Stimulated activated naive CD4-positive, alpha-beta T cell (primary cell): ENCODE measurements at places on chromosomes 1 and 21.

DNA sequence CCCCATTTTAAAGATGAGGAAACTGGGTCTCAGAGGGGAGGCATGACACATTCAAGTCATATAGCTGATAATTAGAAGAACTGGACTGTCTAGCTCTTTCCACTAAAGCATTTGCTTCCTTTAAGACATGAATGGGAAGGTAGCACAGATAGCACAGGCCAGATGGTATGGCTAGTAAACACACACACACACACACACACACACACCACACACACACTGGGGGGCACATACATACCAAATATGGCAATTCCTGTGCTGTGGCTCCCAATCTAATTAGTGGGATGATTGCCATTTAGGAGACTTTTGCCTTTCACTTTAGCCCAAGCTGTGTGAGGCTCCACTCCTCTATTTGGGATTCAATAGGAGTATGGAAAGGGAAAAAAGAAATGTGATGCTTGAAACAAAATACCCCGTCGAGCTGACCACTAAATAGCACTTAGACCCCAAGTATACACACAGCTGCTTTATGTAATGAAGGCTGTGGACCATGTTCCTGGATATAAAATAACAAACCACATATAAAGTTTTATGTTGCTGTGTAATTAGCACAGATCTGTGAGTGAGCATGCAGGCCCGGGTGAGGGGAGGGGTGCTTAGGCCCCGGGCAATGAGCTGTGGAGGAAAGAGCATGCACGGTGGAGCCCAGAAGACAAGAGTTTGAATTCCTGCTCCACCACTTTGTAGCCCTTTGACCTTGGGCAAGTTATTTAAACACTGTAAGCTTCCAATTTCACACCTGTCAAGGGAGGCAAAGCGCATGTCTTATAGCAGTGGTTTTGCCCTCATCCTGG, 6.8 kb upstream of the TRABD2B start:
- DNase-seq = no peak

DNA sequence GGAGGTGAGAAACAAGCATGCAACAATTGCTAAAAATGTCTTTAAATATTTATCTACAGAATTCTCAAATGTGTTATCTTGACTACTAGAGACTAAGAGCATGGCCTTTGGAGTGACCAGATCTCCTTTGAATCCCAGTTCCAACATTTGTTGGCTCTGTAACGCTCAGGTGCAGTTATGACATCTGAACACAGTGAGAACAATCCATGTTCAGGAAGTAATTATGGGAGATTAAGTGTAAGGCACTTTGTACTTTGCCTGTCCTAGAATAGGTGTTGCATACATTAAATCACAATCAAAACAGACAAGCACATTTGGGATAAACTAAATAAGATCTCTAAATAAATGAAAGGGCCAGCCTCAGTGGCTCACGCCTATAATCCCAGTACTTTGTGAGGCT, 454.5 kb downstream of the SMYD3 start:
- no peak for DNase-seq

DNA sequence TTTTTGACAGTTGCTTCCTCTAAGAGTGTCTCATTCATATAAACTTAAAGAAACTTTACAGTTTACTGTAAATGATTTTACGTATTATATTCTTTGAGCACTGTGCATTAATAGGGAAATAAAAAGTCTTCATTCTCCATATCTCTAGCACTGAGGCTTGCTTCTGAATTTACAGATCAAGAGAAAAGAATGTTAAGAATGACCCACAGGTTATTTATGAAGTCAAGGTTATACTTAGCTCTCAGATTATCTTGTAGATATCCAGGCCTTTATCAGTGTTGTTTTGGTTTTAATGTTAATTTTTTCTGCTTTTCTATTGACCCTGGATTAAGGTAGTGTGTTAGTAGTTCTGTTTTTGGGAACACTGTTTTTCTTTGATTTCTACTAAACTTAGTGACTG, 91.4 kb downstream of the GPR161 start:
- no peak for DNase-seq

- DNase-seq = no peak
Measured at GRCh38 chr21:42013376-42013775, 3.2 kb upstream of the ZBTB21 start.

DNA sequence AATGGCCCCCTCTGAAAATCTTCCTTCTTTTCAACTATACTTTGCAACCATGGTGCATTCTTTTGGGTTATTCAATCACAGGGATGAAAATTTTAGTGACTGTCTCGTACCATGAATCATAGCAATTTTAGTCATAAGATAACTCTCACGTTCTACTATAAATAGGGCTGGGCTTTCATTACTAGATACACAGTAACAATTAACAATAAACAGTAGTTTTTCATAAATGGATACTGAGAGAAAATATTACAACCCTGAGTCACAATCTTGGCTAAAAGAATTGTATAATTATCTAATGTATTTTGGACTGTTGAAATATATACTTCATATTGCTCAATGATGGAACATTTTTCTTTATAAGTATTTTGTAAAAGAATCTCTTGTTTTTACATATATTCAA, 96.1 kb downstream of the TEX35 start:
- DNase-seq = no peak

DNA sequence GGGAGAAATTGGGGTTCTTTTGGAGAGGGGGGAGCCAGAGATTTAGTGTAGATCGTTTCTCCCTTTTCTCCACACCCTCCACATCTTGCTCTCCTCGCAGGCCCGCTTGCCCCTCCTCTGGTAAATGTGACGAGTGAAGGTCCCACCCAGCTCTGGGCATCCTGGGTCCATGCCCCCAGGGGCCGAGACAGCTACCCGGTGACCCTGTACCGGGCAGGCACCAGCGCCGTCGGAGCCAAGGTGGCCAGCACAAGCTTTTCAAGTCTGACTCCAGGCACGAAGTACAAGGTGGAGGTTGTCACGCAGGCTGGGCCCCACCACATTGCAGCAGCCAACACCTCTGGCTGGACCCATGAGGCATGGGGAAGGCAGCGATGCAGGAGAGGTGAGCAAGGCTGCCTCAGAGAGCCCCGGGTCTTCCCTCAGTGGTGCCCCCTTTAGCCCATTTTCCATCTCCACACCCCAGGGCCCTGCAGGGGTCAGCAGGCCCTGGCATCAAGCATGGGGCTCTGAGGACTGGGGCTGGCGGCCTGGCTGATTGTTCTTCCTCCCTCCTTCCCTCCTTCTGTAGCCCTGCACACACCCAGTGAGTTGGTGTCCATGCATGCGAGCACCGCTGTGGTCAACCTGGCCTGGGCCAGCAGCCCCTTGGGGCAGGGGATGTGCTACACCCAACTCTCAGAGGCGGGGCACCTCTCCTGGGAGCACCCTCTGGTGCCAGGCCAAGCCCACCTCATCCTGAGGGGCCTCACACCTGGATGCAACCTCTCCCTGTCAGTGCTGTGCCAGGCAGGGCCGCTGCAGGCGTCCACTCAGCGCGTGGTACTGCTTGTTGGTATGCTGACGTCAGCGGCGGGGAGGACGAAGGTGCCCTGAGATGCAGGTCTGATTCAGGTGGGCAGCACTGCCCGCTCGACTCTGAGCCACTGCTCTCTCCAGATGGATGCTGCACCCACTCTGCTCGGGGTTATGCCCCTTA, 16.4 kb upstream of the LGR6 start:
- no peak for DNase-seq

DNA sequence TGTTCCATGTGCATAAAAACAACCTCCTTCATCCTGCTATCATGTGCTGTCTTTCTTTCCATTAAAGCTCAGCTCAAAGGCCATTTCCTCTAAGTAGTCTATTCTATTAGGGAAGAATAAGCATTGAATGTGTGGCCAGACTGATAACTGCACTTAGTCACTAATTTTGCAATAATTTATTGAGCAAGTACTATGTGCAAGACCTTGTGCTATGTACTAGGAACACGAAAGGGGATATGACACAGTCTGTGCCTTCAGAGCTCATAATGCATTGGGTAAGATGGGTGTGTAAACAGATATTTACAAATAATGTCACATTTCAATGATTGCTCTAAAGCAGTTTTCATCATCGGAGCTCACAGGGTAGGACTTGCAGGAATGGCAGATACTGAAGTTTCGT, 54.2 kb downstream of the NMNAT2 start:
- DNase-seq = no peak

GRCh38 chr1:10429868-10430215, 391 bp upstream of the CENPS start:
- no peak for DNase-seq

GRCh38 chr1:176767714-176768136, 304.8 kb downstream of the PAPPA2 start:
- DNase-seq = no peak

DNA sequence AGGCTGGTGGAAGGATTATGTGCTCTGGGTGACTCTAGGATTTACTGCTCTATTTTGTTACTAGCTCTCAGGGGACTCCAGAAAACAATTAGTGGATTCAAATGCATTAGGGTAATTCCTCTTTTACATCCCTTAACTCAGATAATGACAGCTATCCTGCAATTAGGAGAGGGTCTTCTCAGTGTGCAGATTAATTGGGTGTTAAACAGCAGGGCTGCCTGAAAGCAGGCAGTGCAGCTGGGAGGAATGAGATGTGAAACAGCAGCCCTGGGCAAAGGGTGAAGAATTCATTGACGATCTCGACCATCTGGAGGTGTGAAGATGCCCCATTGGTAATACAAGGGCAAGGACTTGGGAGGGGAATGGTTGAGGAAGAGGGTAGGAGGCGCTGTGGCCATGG, 66.1 kb downstream of the HTR6 start:
- DNase-seq = no peak

GRCh38 chr1:78839704-78840277, 166.7 kb downstream of the ADGRL4 start:
- no peak for DNase-seq

- DNase-seq = peak; percentile 63
Measured at GRCh38 chr1:25503551-25504426, 39.6 kb upstream of the LDLRAP1 start.

- no peak for DNase-seq
Measured at GRCh38 chr1:216054600-216054999, 368.6 kb downstream of the USH2A start.

- DNase-seq = no peak
Measured at GRCh38 chr1:44467566-44467965, 62.5 kb downstream of the RNF220 start.

- no peak for DNase-seq
Measured at GRCh38 chr1:59290193-59290949, 6.5 kb upstream of the FGGY start.

- peak; percentile 87 for DNase-seq
Measured at GRCh38 chr1:25022361-25023189, 92.5 kb upstream of the RUNX3 start.

GRCh38 chr1:193431265-193431977, 245.0 kb upstream of the B3GALT2 start:
- no peak for DNase-seq

DNA sequence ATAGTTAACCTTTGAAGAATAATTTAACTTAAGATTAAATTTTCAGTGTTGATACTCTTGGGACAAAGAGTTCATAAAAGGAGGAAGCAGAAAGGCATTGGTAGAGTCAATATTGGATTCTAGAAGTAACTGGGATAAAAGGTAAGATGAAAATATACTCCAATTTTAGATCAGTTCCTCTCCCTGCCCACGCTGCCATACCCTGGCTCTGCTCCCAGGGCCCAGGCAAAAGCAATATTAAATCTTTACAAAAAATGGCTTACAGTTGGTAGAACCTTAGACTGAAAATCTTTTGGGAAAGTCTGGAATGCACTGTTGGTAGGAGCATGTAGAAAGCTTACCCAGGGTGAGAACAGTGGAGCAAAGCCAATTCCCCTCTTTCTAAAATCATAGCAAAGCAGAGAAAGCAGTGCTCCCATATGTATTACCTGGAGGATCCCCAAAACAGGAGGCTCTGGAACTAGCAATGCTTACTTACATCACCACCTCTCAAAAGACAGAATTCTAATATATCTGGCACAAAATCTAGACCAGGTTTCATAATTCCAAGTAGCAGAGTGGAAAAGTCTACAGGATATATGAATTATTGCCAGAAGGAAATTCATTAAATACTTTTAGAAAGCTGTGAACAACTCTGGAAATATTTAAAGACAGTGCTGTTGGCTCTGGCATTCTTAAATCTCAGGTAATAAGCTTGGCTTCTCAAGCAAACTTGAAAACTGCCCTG, 24.5 kb downstream of the KIAA0319L start:
- DNase-seq = no peak

GRCh38 chr1:231871878-231872277, 245.3 kb downstream of the DISC1 start:
- no peak for DNase-seq

DNA sequence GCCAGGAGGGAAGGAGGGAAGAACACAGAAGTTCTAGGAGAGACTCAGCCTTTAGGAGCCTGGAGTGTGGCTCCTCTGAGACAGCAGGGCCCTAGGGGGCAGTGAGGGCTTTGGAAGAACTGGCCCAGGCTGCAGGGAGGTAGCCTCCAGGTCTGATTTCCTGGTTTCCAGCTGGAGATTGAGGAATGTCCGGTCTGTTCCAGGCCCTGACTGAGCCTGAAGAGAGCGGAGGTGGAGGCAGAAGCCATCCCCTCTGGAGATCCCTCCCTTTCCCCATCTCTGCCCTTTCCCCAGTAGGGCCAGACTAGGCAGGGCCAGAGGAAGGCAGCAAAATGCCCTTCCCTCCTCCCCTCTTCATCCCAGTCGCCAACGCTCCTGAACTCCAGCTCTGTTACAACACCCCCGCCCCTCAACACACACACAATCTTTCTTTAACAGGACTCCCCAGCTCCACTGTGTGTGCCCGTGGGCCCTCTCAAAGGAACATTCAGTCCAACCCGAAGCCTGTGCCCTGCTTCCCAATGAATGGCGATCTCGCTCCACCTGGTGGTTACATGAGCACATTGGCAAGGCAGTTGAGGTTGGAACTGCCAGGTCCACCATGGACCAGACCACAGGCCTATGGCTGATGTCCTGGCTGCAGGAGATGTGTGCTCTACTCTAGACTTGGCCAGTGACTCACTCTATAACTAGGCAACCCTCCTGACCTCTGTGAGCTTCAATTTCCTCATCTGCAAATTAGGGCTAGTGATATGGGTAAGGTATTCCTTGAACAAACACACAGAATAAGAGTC, 32.0 kb downstream of the MAP7D1 start:
- DNase-seq = peak; percentile 77

- peak; percentile 4 for DNase-seq
Measured at GRCh38 chr1:204706838-204707509, 21.4 kb upstream of the LRRN2 start.

GRCh38 chr21:46173573-46173972, 10.7 kb downstream of the SPATC1L start:
- DNase-seq = no peak

GRCh38 chr1:165645654-165646366, 14.8 kb downstream of the MGST3 start:
- no peak for DNase-seq

DNA sequence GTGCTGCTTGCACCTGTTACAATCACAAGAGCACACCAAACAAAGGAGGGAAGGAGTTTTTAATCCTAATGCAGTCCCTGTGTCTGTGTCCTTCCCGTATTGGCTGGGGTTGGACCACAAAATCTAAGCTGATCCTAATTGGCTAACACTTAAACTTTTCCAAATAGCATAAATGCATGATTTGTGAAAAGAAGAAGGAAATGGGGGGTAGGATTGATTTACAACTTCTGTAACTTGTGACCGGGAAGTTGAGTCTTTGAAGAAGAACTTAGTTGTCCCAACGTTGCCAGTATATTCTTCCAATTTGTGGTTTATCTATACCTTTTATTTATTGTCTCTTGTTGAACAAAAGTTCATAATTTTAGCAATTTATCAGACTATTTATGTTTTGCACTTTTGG, 11.8 kb upstream of the IPP start:
- DNase-seq = no peak
